ENCODE measurements at places on chromosomes 5 and 9.

- DNase-seq: no peak
These were observed 197.6 kb downstream of the DRD1 start for GRCh38 chr5:175246242-175246888.

DNA sequence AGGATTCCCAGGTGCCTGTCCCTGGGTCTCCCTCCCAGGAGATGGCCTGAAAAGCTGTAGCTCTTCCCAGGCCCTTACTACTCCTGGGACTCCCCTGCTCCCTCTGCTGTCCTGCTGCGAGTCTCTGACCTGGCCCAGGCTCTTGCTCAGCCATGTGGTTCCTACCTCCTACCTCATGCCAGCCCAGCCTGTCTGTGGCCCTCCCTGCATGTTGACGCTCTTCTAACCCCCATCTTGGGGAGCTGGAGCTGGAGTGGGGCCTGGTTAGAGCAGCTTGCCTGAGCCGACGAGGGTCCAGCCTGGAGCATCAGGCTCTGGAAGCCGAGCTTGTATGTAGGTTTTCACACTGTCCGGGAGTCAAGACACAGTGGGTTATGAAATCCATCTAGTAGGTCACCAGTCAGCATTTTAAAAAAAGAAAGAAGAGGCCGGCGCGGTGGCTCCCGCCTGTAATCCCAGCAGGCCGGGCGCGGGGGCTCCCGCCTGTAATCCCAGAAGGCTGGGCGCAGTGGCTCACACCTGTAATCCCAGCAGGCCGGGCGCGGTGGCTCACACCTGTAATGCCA is 244.4 kb downstream of the FANCC start:
- DNase-seq: no peak

DNA sequence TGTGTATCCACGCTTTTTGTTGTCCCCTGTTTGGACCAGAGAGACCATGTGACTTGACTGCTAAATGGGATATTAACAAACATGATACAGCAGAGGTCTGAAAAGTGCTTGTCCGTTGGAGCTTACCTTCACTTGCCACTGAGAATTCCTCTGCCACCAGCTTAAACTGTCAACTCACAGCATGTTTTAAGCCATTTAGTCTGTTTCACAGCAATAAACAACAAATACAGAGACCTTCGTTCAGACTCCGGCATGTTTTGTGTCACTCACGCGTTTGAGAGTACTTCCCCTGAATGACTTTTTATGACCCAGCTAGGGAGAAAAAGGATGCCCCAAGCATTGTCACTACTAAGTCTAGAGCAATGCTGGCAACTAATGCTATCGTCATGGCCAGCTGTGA is 173.8 kb downstream of the PTPRD start:
- DNase-seq: no peak

GRCh38 chr5:37858250-37858649 is 18.4 kb upstream of the GDNF start:
- DNase-seq: no peak

DNA sequence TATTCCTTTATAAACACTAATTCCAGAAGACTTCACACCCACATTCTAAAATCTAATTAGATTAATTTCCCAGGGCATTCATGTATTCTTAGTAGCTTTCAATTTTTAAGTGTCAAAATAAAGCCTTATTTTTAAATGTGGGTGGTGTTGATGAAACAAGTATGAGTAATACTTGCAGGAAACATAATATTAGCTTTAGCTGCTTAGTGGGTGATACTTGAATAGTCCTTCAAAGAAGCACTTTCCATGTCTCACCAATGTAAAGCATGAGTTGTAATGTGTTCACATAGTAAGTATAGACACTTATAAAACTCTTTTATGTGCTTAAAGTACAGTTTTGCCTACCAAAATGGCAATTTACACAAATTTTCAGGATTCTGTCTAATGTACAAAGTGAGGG is 6.9 kb downstream of the FNBP1 start:
- no peak for DNase-seq

GRCh38 chr9:2872250-2872930 is 28.5 kb upstream of the PUM3 start:
- peak; percentile 50 for DNase-seq

- no peak for DNase-seq
These were observed 33.4 kb upstream of the NCS1 start for GRCh38 chr9:130138791-130139190.

DNA sequence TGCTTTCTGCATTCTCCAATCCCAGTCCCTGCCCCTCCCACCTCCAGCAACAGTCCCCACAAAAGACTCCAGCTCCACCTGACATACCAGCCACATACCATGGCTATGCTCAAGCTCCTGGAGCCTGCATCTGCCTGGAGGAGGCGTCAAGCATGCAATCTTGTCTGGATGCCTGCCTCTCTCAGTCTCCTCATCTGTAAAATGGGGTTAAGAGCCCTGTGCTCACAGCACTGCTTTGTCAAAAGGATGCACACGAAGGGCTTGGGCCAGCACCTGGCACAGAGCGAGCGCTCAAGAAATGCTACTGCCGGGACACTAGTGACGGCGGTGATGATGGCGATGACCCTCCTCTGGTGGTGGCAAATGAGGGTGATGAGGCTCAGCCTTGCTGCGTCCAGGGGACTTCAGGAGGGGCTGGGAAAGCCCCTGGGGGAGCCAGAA is 202.9 kb upstream of the IER5L start:
- no peak for DNase-seq

DNA sequence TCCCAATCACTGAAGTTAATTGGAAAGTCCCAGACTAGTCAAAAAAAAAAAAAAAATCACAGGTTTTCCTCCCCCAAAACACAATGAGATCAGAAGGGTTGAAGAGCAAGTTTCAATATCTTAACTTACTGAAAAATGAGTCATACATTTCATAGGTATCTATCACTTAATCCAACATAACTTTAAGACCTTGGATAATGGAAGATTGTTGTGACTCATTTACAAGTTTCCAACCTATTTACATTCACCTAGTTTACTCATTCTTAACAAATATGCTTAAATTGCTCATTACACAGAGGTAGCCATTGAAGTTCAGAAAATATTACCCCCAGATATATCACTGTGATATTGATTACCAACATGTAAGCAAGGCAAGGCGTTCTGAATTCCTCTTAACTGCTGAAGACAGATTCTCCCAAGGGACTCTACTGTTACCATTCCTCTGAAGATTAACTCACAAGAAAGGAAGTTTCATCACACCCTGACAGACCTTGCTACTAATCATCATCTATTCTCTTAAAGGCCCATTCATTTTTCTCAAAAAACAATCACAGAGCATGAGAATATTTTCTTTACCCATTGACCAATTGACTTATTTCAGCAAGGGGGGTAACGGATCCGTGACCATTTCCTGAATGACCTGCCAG is 563.8 kb downstream of the TLE1 start:
- DNase-seq: no peak

DNA sequence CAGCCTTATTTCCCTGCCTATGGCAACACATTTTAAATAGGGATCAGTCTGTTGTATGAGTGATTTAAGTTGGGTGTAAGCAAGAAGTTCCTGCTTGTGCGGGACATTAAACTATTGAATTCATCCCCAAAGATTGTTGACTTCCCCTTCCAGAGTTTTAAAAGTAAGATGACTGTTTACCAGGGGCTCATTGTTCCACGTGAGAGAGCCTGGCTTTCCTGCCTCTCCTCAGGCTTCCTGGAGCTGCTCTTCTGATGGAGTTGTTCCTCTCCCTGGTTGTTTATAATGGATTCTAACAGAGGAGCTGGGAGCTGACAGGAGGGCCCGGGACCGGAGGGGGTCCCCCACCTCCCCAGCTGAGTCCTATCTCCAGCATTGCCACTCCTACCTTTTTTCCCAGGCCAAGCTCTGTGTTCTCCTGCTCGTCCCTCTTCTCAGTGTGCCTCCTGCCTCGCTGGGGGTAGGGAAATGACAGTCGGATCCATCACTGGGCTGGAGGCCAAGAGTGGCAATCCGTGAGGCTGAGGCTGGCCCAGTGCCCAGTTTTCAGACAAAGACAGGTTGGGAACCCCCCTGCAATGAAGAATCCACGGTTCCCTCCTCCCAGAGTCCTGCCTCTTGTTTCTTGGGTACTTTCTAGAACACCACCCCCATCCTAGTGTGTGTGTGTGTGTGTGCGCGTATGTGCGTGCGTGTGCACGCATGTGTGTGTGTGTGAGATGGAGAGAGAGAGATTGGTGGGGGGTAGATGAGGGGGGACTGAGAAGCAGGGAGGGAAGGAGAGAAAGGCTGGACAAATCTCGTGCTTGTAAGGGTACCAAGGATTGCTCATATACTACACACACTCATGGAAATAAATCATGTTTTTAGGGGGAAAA is 123.7 kb upstream of the NFIB start:
- peak; percentile 87 for DNase-seq

- DNase-seq: no peak
These were observed 112.4 kb upstream of the BNC2 start for GRCh38 chr9:16982780-16983310.

DNA sequence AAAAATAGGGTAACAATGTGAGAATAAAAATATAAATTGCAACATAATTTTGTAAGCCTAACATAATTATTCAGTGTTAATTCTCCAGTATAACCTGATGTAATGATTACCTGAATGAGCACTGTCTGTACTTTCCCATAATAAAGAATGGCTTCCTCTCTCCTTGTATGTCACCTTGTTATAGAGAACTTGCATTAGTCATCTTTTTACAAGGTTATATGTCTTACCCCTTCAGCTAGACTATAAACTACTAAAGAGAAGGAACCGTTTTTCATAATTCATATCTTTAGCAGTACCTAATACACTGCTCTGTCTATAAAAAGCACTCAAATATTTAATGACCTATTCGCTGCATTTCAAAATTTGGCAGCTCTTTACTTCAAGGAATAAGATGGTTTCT is 19.8 kb downstream of the STRBP start:
- no peak for DNase-seq

GRCh38 chr9:95455714-95456113 is 61.1 kb downstream of the PTCH1 start:
- no peak for DNase-seq
